ENCODE measurements at places on chromosomes 11 and 22. TPM values are rescaled to one million over a fixed set of nuclear protein-coding genes. Genes with fewer than 3 reads are reported as not detected.

DNA sequence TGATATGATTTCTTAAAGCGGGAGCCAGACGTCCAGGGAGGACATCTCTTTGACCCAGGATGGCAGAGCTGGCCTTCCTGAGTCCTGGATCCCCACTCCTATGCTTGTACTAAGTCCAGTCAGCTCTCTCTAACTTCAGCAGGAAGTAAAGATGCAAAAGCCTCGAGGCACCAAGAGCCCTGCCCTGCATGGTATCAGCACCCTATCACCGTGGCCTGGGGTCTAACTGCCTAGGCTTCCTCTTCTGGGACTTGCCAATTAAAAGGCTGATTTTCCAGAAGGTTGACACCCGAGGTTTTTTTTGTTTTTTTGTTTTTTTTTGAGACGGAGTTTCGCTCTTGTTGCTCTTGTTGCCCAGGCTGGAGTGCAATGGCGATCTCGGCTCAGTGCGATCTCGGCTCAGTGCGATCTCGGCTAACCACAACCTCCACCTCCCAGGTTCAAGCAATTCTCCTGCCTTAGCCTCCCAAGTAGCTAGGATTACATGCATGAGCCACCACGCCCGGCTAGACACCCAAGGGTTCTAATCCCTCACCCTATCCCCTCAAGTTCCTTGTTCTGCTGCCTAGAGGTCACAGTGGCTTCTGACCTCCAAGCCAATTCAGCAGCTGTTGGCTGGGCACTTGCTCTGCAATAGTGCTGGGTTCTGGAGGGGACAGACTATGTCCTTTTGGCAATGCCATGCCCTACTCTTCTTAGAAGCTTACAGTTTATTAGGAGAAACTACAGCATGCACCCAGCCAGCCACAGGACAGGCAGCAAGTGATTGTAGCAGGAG, 50.6 kb upstream of the FTH1 start:
- H3K4me1 ChIP-seq: peaks cover 9% of the 10 kb centered on the region
- DNase-seq: no peak
- H3K36me3 ChIP-seq: no peaks in the 10 kb centered on the region
- no peak overlapping the region for H3K27ac ChIP-seq

GRCh38 chr11:96396637-96397036, 6.8 kb downstream of the JRKL start:
- no peaks in the 10 kb centered on the region for H3K36me3 ChIP-seq
- H3K4me1 ChIP-seq: peaks cover 26% of the 10 kb centered on the region
- no peaks in the 10 kb centered on the region for H3K27me3 ChIP-seq
- no peak for DNase-seq

Gene SYT8
- total RNA-seq: not detected

- no peak overlapping the region for H3K27ac ChIP-seq
- H3K27me3 ChIP-seq: no peaks in the 10 kb centered on the region
- no peak overlapping the region for H3K4me3 ChIP-seq
- no peaks in the 10 kb centered on the region for H3K36me3 ChIP-seq
- no peak for DNase-seq
Observed at GRCh38 chr22:36111316-36111715, 49.2 kb downstream of the APOL3 start.

Gene SLC43A1
- total RNA-seq: 9.3 TPM
